ENCODE measurements at places on chromosomes 7 and 10.

- peak; percentile 15 for DNase-seq
Measured at GRCh38 chr10:73810735-73811465, 498 bp downstream of the NDST2 start.

DNA sequence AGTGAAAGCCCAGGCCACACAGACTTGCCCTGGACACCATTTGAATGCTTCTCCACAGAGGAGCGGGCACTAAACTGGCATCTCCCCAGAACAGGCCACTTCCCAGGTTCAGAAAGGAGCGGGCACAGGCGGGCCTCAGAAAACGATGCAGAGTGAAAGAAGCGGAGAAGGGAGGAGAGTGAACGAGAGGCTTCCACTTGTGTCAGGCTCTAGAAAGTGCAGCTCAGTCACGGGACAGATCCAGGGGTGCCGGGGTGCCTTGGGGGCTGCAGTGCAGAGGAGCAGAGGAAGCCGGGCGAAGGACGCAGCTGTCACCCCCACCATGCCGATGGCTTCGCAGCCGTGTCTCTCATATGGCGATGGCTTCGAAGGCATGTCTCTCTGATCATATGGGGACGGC, 26.1 kb upstream of the PRKAR1B start:
- no peak for DNase-seq

DNA sequence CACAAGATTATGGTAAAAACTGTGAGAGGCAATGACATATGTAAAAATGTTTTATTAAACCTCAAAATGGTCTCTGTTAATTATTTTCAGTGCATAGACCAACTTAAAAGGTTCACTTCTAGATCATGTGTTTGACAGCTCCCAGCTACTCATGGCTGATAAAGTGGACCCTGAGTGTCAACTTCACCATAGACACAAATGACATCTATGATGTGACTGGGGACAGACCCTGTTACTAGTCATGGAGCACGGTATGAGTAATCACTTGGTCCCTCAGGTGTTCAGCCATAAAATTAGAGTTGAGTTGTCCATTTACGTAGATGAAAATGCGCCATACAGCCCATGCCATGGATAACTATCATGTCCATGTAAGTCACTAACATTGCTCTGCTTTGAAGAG, 199.8 kb downstream of the ZNF365 start:
- DNase-seq, result no peak

- no peak for DNase-seq
Measured at GRCh38 chr10:13658871-13659685, 72.3 kb downstream of the PRPF18 start.

DNA sequence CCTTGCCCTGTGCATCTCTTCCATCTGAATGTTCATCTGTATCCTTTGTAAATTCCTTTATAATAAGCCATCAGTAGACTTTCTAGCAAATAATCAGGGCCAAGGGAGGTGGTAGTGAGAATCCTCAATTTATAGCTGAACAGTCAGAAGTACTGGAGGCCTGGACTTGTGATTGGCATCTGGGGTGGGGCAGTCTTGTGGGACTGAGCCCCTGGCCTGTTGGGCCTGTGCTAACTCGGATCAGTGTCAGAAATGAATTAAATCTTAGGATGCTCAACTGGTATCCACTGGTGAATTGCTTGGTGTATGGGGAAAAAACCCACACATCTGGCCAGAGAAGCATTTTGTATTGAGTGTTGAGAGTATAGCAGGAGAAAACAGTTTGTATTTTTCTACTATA, 481.8 kb downstream of the GLRX3 start:
- no peak for DNase-seq

DNA sequence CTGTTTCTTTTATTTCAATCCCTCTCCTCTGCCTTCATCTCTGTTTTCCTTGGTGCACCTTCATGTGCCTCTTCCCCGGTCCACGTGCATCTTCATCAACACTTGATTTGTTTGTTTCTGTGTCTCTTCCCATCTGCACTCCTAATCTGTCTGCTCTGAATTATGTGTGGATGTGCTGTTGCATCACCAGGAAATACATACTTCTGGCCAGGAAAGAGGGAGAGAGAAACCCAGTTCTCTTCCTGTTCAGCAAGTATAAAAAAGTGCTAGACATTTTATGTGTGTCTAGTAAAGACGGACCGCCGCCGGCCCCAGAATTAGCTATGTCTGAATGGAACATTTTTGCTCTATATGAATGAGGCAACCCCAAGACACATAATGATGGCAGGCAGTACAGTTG, 93.8 kb downstream of the CALD1 start:
- no peak for DNase-seq

- no peak for DNase-seq
Measured at GRCh38 chr10:37379991-37380390, 254.6 kb downstream of the ANKRD30A start.
